ENCODE measurements at places on chromosomes 16 and 17.
A peak's percentile ranks its signal among the peaks of the same experiment; 100 is the strongest.

GRCh38 chr17:75398279-75398678 is 7.2 kb downstream of the GRB2 start:
- H3K36me3 ChIP-seq = no peaks in the 10 kb centered on the region
- no peak overlapping the region for H3K4me3 ChIP-seq
- no peak for DNase-seq
- no peaks in the 10 kb centered on the region for H3K27me3 ChIP-seq
- peaks cover 60% of the 10 kb centered on the region for H3K4me1 ChIP-seq

- peak; percentile 30 for DNase-seq
- H3K4me3 ChIP-seq = peak overlapping the region; percentile 58
- H3K27ac ChIP-seq = peak overlapping the region; percentile 67
- no peaks in the 10 kb centered on the region for H3K27me3 ChIP-seq
- H3K4me1 ChIP-seq = peaks cover 29% of the 10 kb centered on the region
- no peaks in the 10 kb centered on the region for H3K36me3 ChIP-seq
Observed at GRCh38 chr16:17470182-17470907, 415 bp downstream of the XYLT1 start.

GRCh38 chr17:48269209-48269608 is 160.8 kb downstream of the SKAP1 start:
- H3K27ac ChIP-seq = no peak overlapping the region
- DNase-seq = no peak
- H3K4me1 ChIP-seq = peaks cover 5% of the 10 kb centered on the region
- no peak overlapping the region for H3K4me3 ChIP-seq

DNA sequence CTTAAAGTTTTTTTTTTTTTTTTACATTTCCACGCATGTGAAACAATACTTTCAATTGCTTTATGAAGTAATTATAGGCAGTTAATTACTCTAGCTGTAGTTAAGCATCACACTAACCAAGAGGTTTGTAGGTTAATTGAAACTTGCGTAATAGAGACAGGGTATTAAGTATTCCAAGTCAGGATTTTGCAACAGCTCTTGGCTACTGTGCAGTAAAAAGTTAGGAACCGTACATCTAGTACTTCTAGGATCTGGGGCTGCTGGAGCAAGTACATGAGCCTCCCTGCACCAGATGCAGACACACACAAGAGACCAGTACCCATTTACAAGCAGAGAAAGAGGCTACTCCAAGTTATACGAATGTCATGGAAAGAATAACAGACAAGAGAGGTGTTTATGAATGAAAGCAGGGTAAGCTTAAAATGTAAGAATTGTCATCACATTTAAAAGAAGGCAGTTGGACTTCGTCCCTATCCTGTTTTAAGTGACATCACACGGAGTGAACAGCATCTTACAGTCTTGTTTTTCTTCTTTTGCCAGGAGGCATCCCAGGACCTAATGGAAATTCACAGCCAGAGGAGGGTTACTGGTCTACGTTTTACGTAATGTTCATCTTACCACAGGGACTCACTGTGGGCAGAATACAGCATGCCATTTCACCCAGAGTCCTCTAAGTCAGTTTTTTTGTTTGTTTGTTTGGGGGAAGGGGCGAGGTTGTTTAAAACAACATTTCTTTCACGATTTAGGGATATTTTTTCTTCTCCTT is 379.6 kb upstream of the PSMD7 start:
- H3K27me3 ChIP-seq = no peaks in the 10 kb centered on the region
- DNase-seq = no peak
- no peak overlapping the region for H3K27ac ChIP-seq
- no peaks in the 10 kb centered on the region for H3K36me3 ChIP-seq
- no peak overlapping the region for H3K4me3 ChIP-seq

- H3K36me3 ChIP-seq = no peaks in the 10 kb centered on the region
- no peaks in the 10 kb centered on the region for H3K27me3 ChIP-seq
- H3K4me1 ChIP-seq = no peaks in the 10 kb centered on the region
- no peak overlapping the region for H3K4me3 ChIP-seq
- H3K27ac ChIP-seq = no peak overlapping the region
Observed at GRCh38 chr17:62816282-62816839, 8.2 kb upstream of the MARCHF10 start.

GRCh38 chr16:81639348-81639747 is 139.7 kb upstream of the PLCG2 start:
- DNase-seq = no peak
- peaks cover 5% of the 10 kb centered on the region for H3K36me3 ChIP-seq
- no peak overlapping the region for H3K4me3 ChIP-seq
- H3K4me1 ChIP-seq = peaks cover under 1% of the 10 kb centered on the region
- H3K27ac ChIP-seq = no peak overlapping the region

DNA sequence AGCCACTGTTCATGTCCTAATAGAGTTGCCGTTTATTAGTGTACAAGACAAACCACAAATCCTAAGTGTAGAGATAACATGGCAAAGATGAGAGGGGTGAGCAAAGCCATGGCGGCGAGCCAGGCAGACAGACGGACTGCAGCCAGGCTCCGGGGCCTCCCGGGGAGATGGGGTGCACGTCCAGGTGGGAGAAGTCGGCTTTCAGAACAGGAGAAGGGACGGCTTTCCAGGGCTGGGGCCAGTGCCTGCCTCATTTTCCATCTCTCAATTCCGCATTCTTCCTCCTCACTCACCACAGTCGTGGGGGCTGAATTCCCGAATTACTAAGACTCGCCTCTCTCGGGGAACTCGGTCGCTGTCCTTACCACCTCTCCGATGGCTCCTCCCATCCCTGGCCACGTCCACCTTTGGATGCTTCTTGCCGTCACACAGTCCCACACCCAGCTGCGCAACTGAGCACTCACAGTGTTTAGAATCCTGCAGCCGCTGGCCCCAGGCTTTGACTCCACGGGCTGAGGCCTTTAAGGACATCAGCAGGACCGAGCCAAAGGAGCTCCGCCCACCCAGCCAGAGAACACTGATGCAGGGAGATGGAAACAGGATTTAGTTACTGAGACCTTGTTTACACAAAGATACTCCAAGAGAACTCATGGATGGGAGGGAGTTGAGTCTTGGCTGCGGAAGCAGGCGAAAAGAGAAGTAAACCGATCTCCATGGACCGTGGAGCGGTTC is 59.7 kb downstream of the RNF112 start:
- H3K4me3 ChIP-seq = no peak overlapping the region
- H3K27ac ChIP-seq = no peak overlapping the region
- no peak for DNase-seq
- H3K4me1 ChIP-seq = peaks cover 2% of the 10 kb centered on the region
- H3K36me3 ChIP-seq = no peaks in the 10 kb centered on the region
- H3K27me3 ChIP-seq = no peaks in the 10 kb centered on the region

Measured in naive thymus-derived CD4-positive, alpha-beta T cell (primary cell).